Activated CD8-positive, alpha-beta memory T cell treated with anti-CD3 and anti-CD28 coated beads for 48 hours (primary cell): ENCODE measurements at places on chromosomes 5 and 9.

GRCh38 chr9:37641331-37641730 lies 9.4 kb upstream of the FRMPD1 start:
- no peak for DNase-seq

GRCh38 chr9:88280816-88281382 lies 107.3 kb upstream of the SPIN1 start:
- DNase-seq, result no peak

DNA sequence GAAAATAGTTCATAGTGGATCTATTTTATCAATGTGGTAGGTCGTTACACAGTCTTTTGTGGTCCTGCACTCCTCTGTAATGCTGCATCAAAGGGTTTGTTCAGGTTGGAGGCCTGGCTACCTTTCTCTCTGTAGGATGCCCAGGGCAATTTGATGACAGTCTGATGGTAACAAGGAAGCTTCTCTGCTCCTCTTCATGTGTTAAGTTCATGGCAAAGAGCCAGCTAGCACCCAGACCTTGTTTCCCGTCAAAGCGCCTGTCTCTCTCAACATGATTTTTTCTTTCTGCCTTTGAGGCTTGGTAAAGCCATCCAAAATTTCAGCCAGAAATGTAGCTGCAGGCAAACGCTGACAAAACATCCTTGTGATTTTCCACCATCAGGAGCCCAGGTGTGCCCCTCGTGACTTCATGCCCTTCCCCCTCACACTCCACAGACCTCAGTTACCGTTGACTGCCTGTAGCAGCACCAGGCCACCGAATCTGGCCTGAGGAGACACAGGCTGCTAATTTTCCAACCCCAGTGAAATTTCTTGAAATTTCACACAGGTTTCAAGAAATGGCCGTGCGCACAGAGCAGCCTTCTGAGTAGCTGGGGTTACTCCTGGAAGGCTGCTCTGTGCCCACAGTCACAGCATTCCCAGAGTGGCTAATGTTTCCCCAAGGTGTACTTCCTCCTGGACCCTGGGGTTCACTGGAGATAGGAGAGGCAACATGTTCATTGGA lies 292.7 kb downstream of the CWC27 start:
- no peak for DNase-seq

DNA sequence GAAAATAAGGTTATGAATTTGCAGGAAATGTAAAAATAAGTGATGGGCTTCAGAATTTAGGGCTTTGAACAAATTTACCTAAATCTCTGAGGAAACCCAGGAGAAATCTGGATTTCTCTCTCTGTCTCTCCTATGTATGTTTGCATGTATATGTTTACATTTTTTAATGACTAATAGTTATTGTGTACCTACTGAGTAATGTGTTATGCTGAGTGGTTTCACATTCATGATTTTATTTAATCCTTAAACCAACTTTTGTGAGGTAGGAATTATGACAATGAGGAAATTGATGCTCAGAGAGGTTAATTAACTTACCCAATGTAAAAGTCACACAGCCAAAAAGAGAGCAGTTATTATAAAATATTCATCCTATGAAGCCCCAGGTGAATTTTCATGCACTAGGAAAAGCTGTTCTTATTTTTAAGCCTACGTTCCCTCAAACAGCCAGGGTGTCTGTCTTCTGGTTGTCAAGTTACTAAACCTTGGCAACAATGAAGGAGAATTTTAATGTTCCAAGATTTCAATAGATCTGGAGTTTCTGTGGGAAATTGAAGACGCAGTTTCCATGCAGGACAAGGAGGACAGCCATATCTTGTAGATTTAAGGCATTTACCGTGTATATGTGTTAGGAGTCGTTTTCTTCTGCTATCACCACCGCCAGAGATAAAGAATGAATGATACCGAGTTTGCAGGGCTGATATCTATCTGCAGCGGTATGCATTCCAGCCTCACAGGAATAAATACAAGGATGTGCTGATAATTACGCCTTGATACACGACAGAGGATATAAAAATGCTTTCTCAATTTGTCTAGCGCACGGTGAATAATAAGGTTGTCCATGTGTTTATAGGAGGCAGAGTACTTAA lies 484.8 kb downstream of the ZSWIM6 start:
- no peak for DNase-seq

DNA sequence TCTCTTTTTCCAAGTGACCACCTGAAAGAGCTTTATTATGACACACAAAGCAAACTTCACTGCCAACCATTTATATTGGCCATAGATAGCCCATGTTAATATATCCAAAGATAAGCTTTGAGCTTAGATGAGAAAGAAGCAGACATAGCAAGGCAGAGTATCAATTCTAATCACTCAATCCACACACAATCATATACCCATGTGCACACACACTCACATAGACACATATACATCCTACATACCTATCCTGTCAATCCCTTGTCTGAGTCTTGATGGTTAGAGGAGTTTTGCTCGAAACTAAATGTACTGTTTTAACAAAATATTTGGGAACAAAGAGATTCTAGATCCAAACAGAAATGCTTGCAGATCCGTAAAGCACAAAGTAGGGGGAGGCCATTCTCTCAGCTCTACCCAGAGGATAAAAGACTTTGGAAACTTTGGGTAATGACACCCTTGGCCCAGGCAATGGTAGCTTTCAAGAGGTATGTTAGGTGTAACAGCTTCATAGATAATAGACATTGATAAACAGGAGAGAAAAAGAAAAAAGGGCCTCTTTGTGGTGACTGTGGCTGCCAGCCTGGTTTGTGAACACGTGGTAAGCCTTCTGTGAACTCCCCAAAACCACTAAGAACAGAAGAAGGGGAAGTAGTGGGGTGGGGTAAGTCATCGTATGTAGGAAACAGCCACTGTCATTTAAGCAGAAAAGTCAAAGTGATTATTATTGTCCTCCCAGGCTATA lies 121.6 kb downstream of the TLR4 start:
- DNase-seq, result no peak

DNA sequence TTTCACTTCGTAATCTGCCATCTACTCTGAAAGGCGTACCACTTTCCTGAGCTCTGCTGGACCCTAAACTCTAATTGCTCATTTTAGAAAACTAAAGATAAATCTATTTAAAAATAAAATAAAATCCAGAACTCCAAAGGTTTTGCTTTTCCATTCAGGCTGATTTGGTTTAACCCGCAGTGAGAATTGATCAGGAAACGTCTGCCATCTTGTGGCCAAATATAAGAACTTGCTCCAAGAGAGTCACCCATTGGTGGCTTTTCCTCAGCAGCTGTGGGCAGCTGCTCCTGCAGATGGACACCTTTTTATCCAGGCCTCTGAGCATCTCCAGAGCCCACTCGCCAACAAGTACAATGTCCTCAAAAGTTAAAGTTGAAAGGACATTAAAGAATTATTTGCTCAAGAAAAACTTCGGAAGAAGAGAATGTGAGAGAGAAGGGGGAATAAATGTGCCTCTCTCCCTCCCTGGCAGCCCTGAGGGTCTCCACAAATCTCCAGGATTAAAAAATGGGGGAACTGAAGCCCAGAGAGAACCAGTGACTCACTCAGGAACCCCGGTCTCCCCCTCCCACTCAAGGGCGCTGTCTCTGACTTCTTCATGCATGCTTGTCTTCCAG lies 4.1 kb downstream of the SAXO1 start:
- DNase-seq, result no peak

DNA sequence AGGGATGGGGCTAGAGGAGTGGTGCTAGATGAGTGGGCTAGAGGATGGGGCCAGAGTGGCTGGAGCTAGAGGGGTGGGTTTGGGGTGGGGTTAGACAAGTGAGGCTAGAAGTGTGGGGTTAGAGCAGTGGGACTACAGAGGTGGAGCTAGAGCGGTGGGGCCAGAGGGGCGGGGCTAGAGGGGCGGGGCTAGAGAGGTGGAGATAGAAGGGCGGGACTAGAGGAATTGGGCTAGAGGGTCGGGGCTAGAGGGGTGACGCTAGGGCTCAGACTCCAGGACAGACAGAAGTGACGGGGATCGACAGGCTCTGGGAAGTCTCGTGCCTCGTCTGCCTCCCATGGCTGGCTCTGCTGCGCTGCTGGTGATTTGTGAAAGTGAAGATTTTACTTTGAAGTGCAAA lies 31.0 kb upstream of the TENT4A start:
- no peak for DNase-seq

GRCh38 chr5:8981496-8981895 lies 564.4 kb downstream of the SEMA5A start:
- DNase-seq, result no peak

DNA sequence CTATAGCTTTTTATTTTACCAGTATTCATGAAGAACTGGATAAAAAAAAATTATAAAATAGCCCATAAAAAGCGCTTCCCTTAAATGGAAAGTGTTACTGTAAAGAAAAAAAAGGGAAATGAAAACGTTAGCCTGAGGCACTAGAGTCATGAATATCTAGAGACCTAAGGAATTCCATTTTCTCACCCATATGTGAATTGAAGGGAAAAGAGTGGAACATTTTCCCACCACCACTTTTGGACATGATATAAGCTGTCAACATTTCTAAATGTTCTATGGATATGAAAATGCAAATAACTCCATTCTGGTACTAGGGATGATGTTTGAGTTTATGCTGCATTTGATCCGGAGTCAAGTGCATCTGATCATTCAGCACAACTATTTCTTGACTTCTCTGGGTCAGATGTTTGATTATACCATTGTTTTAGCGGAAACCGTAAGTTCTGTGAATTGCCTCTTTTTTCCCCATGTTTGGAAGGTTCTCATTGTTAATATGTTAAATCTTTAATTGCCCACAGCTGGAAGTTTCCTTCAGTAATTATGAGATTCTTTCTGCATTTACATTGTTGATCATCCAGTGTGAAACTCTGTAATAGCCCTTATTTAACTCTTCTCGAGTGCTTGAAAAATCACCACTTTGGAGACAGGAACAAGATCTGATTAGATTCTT lies 467.4 kb upstream of the SEMA6A start:
- DNase-seq, result no peak

GRCh38 chr5:173778152-173778782 lies 109.9 kb upstream of the CPEB4 start:
- DNase-seq, result no peak

- DNase-seq, result no peak
These were observed 418.7 kb upstream of the KIF2A start for GRCh38 chr5:61887271-61887670.

DNA sequence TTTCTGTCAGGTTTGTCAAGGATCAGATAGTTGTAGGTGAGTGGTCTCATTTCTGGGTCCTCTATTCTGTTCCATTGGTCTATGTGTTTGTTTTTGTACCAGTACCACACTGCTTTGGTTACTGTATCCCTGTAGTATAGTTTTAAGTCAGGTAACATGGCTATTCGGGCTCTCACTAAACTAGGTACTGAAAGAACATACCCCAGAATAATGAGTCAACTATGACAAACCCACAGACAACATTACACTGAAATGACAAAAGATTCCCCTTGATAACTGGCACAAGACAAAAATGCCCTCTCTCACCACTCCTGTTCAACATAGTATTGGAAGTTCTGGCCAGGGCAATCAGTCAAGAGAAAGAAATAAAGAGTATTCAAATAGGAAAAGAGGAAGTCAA lies 535.3 kb upstream of the CYLC2 start:
- DNase-seq, result no peak

DNA sequence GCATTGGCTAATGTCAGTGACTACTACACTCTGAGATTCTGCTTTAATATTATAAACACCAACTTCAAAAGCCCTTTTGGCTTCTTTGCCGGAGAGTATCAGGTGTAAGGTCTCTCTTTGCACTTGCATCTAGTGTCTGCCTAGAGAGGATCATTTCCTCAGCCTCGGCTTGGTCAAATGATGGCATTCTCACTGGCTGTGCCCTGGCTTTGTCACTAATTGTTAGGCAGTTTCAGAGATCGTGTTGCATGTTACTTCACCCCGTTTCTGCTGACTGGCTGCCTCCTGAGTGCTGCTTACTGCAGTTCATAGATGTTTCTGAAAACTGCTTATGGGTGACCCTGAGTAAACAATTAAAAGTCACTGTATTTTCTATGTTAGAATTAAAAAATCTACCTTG lies 48.8 kb downstream of the SLC1A3 start:
- DNase-seq, result no peak

DNA sequence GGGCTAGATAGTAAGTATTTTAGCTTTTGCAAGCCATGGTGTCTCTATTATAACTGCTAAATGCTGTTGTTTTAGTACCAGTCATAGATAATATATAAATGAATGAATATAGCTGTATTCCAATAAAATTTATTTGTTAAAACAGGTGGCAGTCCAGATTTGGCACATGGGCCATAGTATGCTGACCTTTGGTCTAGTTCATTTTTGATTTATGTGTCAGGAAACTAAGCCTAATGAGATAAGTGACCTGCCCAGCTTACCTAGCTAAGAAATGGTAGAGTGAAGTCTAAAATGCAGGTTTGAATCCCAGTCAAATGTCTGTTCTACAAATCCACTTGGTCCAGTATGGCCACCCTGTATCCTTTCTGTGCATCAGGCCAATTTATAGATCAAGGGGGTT lies 139.3 kb downstream of the ALDH1A1 start:
- no peak for DNase-seq

- DNase-seq, result no peak
These were observed 125.3 kb upstream of the DAPK1 start for GRCh38 chr9:87372356-87372851.

DNA sequence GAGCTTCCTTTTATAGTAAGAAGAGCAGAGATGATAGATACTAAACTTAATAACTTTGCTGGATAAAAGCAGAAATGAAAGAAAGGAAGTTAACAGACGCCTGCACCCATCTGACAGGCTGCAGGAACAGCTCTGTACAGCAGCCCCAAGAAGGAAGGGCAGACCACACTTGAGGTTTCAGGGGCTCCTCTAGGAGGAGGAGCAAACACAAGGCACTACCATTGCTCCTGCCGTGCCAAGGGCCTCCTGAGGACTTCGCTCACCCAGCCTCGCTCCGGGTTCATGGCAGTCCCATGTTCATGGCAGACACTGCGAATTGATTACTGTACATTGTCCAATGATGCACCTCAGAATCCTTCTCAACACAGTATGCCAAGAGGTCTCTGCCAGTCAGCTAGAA lies 85.1 kb downstream of the AMBP start:
- DNase-seq, result no peak

DNA sequence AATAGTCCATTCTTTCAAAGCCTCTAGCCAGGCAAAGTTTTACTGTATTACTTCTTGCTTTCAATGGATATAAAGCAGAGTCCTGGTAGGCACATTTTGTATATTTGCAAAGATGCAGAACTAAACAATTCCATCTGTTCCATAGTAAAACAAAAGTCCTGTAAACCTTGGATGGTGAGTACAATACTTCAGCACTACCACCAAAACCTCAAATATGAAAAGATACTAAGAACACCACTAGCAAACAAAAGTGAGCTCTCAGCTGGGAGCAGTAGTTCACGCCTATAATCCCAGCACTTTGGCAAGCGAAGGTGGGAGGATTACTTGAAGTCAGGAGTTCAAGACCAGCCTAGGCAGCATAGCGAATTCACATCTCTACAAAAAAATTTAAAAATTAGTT lies 195.0 kb downstream of the MSX2 start:
- no peak for DNase-seq

- no peak for DNase-seq
These were observed 70.5 kb upstream of the RNU6ATAC start for GRCh38 chr9:134234687-134235359.

- DNase-seq, result no peak
These were observed 25.1 kb upstream of the CD180 start for GRCh38 chr5:67221487-67222242.
